ENCODE measurements at places on chromosomes 4 and X. TPM values are rescaled to one million over a fixed set of nuclear protein-coding genes. Genes with fewer than 3 reads are reported as not detected.

The EGFL6 gene
- 0.31 TPM for total RNA-seq

The ADAMTS3 gene
- 15.3 TPM for total RNA-seq

The SHOX gene
- not detected for total RNA-seq

The ATP7A gene
- total RNA-seq = 21.0 TPM

The NLRP2B gene
- 0.31 TPM for total RNA-seq

The ANXA10 gene
- total RNA-seq = not detected

The PRR32 gene
- total RNA-seq = not detected

The ETDC gene
- not detected for total RNA-seq

The GUF1 gene
- 48.2 TPM for total RNA-seq

The SORCS2 gene
- total RNA-seq = 8.1 TPM

The SOX3 gene
- total RNA-seq = 4.7 TPM

The KDR gene
- 10.6 TPM for total RNA-seq

The SMS gene
- total RNA-seq = 120 TPM

The NR0B1 gene
- total RNA-seq = 0.31 TPM

Data from parietal lobe (tissue), 2 donors.